ENCODE measurements at places on chromosomes 1 and 21. TPM values are rescaled to one million over a fixed set of nuclear protein-coding genes. Genes with fewer than 3 reads are reported as not detected.

Gene SPRR2F
- total RNA-seq, result not detected

Gene EVI5
- total RNA-seq, result 25.5 TPM

Gene S100A6
- 342 TPM for total RNA-seq

Gene SAMSN1
- total RNA-seq, result not detected

Gene MDM4
- total RNA-seq, result 30.8 TPM

Gene GUCA2B
- not detected for total RNA-seq

Gene IGSF9
- not detected for total RNA-seq

Gene SHISA4
- 15.7 TPM for total RNA-seq

Gene VHLL
- not detected for total RNA-seq

Gene FCRL2
- not detected for total RNA-seq

Gene GPR52
- 0.33 TPM for total RNA-seq

Gene NBPF9
- 18.0 TPM for total RNA-seq

Gene KCNK1
- total RNA-seq, result not detected

Gene CR1
- total RNA-seq, result not detected

Gene WNT9A
- total RNA-seq, result 1.8 TPM

Gene HENMT1
- total RNA-seq, result 1.5 TPM

Gene FAM167B
- 2.4 TPM for total RNA-seq

Gene PAFAH2
- total RNA-seq, result 14.1 TPM

Gene INTS3
- total RNA-seq, result 42.7 TPM

Gene KRTAP12-2
- total RNA-seq, result not detected

Gene CYP4A11
- not detected for total RNA-seq

Gene TCEA3
- 1.7 TPM for total RNA-seq

Gene HIVEP3
- total RNA-seq, result 0.93 TPM

Gene KCNT2
- 0.17 TPM for total RNA-seq

Gene RPL11
- 871 TPM for total RNA-seq

Gene ARHGAP30
- total RNA-seq, result not detected

Gene CD5L
- not detected for total RNA-seq

Gene HOOK1
- total RNA-seq, result 0.14 TPM

Gene LCE2C
- total RNA-seq, result not detected

Gene LYSMD1
- 3.3 TPM for total RNA-seq

Gene OPRD1
- not detected for total RNA-seq

Gene LCE3E
- not detected for total RNA-seq

Gene TCHH
- total RNA-seq, result 0.17 TPM

Gene NTMT2
- not detected for total RNA-seq

Gene OR2AK2
- not detected for total RNA-seq

Gene GORAB
- total RNA-seq, result 12.8 TPM

Gene AGT
- under 0.01 TPM for total RNA-seq

Gene KCNJ9
- total RNA-seq, result not detected

Gene LCE1D
- total RNA-seq, result not detected

Gene GPR89B
- 16.0 TPM for total RNA-seq

Gene GTF2B
- 32.7 TPM for total RNA-seq

Gene PTCH2
- total RNA-seq, result 0.05 TPM
